ENCODE measurements at places on chromosomes 11 and 22.

DNA sequence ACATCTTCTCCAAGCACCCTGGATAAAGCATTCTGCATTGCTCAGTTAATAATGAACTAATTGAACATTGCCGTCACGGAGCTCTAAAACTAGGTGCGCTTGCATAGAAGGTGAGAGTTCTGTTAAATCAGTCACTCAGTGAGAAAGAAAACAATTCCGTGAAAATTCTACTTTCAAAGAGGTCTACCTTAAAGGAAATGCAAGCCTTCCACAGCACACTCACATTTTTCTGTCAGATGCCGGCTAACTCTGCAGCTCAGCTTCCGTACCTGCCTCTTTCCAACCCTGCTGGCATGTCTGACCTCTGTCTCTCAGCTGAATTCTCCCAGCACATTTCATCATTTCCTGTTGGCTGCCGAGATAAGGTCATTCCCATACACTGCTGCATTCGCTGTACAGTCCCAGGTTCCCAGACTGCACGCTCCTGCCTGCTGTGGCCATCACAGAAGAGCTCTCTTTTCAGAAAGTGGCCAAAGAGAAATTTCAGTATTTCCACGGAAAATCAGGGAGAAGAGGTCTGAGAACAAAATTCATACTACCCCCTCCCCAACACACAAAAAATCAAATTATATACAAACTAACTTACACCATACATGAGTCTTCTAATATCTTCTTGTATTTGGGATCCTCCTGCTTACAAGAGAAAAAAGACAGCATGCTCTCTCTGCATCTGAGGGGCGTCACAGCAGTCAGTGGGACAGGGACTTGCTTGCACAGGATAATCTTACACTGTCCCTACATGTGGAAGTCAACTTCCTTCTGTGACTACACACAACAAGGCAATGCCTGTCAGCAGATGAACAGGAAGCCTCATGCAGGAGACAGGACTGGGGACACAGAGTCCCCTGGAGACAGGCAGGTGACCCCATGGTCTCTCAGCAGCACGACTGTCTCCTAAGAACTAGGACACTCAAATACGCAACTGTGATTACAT is 55.1 kb downstream of the PACSIN2 start:
- no peak for DNase-seq

DNA sequence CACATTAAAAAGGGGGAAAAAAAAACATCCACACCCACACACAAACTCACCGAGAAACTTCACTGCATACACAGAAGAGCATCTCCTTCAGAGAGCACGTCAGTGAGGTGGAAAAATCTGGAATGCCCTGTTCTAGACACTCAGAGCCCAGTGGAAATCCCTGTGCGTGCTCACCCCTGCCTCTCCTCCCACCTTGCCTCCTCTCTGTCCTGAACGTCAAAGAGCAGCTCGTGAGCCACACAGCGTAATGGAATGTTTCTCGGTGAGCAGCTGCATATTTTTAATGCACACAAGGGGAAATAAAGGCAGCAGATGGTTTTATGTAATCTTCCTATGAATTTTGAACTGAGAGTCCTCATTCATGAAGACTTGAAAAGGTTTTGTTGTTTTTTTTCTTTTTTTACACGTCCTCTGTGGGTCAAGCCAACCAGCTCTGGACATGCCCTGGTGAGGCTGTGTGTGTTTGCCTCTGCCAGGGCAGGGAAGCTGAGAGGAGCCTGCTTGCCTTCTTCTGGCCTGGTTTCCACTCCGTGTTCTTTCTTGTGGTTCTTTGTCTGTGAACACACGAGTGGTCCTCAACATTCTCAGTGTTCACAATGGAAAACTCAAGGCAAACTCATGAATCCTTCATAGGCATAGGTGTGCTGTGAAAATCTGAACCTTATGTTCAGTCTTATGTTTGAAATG is 219.2 kb downstream of the TENM4 start:
- DNase-seq, result no peak

GRCh38 chr11:9732453-9732852 is 68.6 kb downstream of the SWAP70 start:
- DNase-seq, result no peak

DNA sequence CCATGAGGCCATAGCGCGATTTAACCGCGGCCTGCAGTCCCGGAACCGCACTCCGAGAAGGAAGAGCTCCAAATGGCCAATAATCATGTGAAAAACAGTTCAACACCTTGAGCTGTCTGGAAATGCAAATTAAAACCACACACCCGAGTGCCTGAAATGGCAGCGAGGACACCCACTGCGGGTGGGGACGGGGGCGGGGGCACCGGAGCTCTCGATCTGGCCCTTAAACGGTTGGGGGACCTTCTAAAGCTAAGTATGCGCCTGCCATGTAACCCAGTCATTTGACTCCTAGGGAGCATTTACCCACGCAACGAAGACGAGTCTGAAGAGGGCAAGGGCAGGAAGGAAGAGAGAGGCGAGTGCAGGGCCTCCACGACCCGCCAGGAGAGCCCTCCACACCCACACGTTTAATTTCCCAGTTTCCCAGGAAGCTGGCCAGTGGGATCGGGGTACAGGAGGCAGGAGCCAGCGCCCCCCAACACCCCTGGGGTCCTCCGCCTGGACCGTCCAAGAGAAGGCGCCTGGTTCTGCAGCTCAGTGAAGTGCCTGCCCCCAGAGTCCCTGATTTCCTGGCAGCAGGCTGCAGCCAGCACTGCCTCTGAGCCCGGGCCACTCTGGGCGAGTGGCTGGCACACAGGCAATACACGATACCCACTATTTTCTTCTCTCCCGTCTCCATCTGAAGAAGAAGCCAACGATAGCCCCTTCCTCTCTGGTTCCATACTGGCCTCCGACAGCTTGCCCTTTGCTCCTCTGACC is 1.7 kb downstream of the TTLL8 start:
- DNase-seq, result no peak

DNA sequence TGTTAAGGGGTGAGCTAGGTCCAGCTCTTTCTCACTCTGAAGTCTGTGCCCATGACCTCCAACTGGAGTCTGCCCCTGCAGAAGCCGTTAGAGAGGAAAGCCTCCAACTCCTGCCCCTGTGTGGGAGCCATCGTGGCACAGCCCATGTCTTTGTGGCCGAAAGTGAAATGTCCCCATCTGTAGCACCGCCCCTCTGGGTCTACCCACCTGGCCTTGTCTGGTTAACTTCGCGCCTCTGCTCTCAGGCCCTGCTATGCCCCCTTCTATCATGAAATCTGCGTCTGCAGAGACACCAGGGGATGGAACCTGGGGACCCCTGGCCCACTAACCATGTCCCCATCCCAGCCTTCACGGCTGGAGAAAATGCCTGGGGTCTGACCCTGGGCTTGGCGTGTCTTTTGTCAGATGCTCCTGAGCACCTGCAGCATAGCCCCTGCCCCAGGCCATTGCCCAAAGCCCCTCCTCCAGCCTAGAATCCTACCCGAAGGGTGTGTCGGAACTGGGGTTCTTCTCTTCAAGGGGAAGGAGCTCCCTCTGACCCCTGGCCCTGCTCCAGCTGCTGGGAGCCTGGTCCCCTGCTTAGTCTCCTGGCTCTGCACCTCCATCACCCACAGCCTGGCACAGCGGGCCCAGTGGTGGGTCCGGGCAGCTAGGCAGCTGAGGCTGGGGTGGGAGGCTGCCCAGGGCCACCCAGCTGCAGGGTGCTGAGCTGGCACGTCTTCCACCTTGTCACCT is 35.8 kb upstream of the HMOX1 start:
- no peak for DNase-seq

- no peak for DNase-seq
Observed at GRCh38 chr11:79381036-79381435, 59.8 kb downstream of the TENM4 start.

DNA sequence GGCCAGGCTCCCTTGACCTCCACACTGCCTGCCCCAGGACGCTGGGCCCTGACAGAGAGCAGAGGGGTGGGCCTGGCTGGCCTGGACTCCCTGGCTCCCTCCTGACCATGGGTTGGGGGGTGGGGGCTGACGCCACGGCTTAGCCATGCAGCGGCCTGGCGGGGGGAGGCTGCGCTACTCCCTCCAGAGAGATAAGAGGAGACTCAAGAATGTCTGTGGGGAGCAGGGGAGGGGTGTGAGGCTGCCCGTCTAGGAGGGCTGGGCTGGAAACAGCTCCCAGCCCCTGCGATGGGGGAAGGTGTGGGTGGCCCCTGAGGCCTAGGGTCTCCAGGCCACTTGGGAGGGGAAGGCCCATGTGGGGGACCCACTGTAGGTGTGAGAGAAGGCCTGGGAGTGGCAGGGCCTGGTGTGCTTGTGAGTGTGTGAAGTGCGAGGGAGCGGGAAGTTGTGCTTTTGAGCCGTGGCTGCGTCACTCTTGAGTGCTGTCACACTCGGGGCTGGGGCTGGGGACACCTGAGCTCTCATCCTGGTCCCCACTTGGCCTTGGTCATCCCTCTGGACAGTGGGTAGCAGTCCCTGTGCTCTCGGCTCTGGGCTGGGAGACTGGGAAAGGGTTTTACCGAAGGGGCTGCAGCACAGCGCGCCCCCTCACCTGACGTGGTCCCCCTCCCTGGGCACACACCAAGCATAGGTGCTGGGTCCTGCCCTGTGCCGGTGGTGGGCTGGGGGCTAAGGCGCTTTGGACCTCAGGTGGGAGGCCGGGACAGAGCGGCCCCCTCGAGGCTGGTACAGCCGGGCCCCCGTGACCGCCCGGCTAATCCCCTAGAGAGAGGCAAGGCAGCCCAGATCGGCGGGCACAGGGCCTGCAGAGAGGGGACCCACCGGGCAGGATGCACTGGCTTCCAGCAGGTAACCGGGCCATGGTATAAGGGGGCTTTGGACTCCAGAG is 2.4 kb downstream of the MYRF start:
- no peak for DNase-seq

DNA sequence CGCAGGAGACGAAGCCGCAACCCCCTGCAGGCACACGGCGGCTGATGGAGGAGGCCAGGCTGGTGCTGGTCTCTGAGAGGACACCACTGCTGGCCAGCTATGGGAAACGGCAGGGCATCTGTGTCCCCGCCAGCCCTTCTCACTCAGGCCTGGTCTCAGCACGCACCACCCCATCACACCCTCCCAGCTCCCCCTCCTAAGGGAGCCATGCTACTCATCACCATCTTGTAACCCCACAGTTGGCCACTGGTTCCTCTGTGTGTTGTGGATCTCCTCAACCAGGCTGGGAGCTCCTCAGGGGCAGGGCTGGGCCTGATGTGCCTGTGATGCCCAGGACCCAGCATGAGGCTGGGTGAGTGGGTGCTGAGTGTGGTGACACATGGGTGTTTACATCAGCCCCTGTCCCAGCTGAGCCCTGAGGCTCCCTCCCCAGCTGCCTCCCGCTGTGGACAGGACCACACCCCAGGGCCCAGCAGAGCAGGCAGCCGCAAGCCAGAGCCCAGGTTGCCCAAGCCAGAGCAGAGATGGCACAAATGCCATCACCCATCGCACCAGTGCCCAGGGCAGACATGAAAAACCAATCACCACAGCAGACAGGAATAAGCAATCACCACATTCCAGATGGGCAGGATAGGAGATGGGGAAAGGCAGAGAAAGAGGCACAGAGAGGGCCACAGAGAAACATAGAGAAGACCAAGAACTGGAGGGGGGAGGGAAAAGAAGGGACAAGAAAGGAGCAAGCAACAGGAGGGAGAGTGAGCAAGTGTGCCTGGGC is 8.2 kb downstream of the ARVCF start:
- DNase-seq, result no peak

All from brain pericyte (primary cell).